ENCODE measurements at places on chromosomes 1 and 21. TPM values are rescaled to one million over a fixed set of nuclear protein-coding genes. Genes with fewer than 3 reads are reported as not detected.
A peak's percentile ranks its signal among the peaks of the same experiment; 100 is the strongest.

DNA sequence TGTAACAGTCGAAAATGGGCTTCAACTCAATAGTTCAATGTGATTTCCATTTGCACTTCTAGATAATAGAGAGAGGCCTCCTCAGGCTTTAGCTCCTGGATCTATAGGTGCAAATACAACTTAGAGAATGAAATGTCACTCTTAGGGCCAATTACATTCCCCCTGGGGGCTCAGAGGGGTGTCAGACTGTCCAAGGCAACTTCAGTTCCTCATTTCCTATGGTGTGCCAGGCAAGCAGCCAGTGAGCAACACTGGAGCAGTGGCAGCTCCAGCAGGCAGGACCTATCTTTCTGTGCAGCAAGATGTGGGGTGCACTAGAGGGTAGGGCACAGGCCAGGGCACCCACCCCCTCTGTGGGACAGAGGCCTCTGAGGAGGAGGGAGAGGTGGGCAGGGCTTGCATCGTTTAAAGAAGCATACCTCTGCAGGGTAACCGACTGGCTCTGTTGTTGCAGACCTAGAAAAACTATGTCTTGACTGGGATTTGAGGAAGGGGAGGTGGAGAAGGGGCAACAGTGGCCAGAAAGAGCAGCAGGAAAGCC lies 97.3 kb downstream of the SUSD4 start:
- no peak for ATAC-seq

DNA sequence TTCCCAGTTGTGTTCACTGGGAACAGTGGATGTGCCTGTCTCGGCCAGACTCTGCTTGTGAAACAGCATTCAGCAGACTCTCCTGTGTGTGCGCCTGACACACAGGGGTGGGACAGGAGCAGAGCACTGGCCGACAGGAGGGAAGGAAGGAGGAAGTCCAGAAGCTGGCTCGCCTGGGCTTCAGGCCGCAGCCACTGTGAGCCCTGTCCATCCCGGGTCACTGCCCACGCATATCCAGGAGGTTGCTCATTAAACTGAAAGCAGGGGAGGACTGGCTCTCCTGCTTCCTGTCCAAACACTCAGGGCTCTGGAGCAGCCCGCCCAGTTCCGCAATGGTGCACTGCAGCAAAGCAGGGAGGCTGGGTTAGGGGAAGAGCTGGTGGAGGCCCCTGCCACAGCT lies 218.7 kb upstream of the VAMP3 start:
- peak; percentile 42 for ATAC-seq

DNA sequence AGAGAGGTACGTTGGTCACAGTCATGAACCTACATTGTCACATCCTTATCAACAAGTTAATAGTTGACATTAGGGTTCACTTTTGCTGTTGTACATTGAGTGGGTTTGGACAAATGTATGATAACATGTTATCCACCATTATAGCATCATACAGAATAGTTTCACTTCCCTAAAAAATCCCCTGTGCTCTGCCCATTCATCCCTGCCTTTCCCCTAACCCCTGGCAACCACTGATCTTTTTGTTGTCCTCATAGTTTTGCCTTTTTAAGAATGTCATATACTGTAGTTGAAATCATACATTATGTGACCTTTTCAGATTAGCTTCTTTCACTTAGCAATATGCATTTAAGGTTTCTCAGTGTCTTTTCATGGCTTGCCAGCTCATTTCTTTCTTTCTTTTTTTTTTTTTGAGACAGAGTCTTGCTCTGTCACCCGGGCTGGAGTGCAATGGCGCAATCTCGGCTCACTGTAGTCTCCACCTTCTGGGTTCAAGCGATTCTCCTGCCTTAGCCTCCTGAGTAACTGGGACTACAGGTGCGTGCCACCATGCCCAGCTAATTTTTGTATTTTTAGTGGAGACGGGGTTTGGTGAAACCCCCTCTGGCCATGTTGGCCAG lies 50.6 kb downstream of the UCK2 start:
- no peak for ATAC-seq

- ATAC-seq, result no peak
These were observed 86.8 kb downstream of the CAMK2N1 start for GRCh38 chr1:20399196-20399595.

DNA sequence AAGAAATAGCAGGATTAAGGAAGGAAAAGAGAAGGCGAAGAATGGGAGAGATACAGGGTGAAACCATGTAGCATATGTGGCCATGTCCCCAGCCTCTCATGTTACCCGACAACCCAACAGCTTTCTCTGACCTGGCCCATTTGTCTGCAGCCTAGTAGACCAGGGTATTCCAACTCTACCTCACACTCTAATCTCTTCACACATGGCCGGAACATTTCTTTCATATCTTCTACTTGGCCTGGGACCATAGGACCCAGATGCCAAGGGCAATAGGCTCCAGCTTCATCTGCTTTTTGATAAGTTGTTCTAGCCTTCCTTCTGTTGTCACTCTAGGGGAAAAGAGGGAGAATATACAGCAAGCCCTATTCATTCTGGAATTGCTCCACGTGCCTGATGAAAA lies 95.0 kb upstream of the DPT start:
- no peak for ATAC-seq

DNA sequence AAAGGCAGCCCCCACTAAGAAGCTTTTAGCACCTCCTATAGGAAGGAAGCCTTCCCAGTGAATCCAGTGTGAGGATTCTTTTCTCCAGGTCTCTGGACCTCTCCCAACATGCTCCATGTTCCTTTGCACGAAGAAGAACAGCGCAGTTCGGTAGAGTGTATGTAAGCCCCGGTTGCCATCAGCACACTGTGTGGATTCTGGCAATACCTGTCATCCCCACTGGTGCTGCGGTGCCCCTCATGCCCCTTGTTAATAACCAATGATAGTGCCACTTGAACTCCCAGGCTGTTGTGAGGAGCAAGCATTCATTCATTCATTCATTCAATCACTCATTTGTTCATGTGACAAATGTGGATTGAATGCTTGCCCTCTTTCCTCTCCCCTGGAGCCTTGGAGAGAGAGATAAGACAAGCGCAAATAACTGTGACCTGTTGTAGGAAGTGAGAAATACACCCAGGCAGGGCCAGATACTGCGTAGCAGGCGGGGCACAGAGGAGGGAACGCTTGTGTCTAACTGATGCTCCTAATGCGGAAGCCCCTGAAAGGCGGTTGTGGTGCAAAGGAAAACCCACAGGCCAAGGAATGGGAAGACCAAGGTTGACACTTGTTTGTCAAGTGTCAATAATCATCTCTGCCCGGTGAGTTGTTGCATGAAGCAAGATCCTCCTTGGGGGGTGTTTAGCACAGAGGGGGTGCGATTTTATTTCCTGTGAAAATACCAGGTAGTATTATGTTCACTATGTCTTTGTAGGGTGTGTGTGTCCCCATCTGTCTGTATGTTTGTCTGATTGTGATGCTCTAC lies 9.8 kb downstream of the LGR6 start:
- no peak for ATAC-seq

DNA sequence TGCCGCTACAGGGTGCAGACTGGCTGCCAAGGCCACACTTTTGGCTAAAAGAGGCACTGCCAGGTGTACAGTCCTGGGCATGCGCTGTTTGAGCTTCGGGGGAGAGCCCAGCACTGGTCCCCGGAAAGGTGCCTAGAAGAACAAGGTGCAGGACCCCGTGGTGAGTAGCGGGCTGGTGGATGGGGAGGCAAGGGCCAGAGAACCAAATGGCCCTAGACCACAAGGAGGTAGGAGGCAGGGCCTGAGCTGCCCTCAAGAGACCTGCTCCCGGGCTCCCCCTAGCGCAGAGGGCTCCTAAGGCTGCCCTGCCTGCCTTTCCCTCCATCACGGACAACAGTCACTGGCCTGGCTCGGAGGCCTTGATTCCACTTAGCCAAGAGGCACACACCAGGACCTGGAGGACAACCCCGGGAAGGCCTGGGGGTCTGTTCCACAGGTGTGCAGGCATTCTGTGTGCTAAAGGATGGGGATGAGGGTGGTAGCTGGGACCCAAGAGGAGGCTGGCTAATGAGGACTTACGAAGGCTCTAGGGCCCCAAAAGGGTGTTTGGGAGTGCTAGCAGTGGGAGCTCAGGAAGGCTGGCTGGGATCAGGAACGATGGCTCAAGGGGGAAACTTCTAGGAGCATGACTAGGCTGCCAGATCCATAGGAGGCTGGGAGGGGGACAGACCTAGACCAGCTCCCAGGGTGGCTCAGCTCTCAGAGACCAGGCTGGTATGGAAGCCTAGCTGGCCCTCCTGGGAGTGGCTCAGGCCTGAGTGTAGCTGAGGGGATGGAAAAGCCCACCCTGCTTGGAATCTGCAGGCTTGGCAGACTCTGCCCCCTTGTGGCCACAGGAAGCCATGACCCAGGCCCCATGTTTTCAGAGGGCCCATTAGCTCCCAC lies 742 bp downstream of the ARTN start:
- ATAC-seq, result peak; percentile 46

- peak; percentile 83 for ATAC-seq
These were observed 25.6 kb downstream of the MIS18A start for GRCh38 chr21:32253215-32253641.

DNA sequence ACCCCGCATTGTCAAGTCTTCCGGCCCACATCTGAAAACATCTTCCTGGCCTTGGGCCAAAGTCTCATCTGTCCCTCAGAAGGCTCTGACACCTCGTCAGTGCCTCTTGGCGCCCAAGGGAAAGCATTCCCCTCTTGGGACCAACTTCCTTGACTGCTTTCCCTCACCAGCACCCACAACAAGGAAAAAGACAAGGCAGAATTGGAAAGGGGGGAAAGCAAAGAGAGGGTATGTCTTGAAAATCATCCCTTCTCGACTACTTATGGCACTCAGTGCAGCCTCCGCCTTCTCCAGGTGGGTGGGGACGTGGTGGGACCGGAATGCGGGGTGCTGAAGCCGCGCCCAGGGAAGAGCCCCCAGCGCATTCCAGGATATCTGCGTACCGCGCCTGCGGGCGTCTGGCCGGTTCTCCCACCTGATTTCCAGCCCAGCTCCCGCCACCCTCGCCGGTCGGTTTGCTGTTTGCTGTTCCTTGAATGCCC lies 554 bp upstream of the SLC39A1 start:
- no peak for ATAC-seq

DNA sequence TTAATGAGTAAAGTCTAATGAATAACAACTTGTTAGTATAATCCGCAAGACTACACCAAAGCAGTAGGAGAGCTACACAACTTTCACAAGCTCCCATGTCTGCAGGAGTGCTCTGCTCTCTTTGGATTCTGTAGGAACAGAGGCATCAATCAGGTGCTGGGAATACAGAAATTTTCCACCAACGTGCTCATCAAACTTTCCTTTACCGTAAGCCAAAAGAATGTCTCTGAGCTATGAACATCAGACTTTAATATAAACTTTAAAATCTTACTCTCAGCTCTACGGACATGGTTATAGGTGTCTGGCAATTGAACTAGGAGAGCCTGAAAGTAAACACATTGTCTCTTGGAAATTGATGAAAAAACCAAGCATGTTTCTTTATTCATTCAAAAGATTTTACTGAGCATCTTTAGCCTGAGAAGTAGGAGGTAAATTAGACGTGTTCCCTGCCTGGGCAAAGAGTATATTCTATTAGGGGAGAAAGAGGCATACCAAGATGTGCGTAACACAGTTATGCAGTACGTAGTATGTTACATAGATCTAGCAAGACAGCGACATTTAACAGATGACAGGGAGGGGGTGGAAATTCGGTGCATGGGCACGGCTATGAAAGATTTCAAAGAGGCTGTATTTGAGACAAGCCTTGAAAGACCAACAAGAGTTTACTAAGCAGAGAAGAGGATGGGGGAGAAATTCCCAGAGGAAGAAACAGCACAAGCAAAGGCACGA lies 85.2 kb downstream of the TM2D1 start:
- no peak for ATAC-seq

DNA sequence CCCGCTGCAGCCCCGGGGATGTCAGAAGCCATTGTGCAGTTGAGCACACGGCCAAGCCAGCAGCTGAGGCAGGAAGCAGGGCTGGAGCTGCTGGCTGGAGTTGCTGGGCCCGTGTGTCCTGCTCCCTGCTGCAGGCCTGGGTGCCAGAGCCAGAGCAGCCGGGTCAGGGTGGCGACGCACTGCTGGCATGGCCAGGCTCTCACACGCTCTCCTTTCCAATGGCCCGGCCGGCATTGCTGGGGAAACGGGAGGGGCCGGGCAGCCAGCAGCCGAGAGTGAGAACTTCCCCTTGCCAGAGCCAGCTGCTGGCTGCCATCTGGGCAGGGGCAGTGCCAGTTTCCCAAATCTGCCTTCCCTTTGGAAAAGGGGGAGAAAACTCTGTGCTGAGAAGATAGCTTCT lies 82.4 kb upstream of the PROX1 start:
- no peak for ATAC-seq

DNA sequence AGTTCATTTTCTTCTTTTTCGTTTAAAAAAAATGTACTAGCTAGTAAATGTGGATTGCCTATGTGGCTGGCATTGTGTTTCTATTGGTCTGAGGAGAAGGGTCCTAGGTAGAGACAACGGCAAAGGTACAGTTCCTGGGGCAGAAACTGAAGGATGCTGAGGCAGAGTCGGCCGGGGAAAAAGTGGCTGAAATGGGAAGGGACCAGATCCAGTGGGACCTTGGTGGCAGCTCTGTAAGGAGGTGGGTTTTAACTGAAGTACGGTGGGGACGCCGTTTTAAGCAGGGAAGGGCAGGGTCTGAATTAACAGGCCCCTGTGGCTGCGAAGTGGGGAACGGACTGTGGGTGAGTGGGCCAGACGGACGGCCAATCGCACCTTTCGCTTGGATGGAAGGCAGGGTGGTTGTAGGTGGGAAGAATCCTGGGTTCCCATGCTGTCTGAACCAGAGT lies 420 bp upstream of the VPS13D start:
- peak; percentile 10 for ATAC-seq

DNA sequence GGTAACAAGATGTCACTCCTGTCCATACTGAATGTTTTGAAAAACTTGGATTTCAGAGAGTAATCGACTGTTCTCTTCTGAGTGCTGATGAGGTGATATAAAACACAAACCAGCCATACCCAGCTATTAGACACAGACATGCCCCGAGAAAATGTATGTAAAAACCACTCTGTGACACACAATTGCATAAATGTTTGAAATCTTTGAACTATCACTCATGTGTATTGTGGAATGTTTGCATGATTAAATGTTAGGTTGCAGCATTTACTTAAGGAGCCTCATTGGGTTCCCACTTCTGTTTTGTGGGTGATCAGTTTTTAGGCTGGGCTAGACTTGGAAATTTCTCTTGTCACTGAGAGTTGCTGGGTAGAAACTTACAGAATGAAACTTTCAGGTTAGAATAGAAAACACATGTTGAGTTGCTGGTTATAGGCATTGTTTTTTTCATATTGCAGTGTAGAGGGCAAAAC lies 270.4 kb upstream of the B3GALT2 start:
- ATAC-seq, result no peak

DNA sequence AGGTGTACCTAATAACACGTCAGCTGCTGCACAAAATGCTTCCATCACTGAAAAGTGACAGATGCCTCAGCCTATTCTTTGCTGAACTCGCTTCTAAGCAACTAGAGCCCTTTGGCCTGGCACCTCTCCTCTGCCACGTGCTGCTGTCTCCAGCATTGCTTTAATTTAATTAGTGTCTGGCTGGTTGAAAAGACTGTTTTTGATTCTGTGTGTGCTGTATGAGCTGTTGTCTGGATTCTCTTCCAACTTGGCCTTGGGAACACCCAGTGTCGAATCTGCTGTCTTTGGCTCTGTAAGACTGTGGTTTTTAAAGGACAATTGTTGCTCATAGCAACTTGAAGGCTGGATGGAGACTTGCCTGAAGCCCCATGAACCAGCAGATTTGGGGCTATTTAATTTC lies 109.5 kb downstream of the PSMG1 start:
- ATAC-seq, result no peak

SNRNP40 gene
- total RNA-seq, result 47.5 TPM

NUF2 gene
- total RNA-seq, result 1.7 TPM

SSR2 gene
- 149 TPM for total RNA-seq

TNFRSF14 gene
- 23.0 TPM for total RNA-seq

SLC5A9 gene
- not detected for total RNA-seq

Data from gastroesophageal sphincter (tissue), 4 donors.